ENCODE measurements at places on chromosomes 2 and 18.

GRCh38 chr2:128350736-128351135 is 32.1 kb upstream of the HS6ST1 start:
- no peak for DNase-seq

DNA sequence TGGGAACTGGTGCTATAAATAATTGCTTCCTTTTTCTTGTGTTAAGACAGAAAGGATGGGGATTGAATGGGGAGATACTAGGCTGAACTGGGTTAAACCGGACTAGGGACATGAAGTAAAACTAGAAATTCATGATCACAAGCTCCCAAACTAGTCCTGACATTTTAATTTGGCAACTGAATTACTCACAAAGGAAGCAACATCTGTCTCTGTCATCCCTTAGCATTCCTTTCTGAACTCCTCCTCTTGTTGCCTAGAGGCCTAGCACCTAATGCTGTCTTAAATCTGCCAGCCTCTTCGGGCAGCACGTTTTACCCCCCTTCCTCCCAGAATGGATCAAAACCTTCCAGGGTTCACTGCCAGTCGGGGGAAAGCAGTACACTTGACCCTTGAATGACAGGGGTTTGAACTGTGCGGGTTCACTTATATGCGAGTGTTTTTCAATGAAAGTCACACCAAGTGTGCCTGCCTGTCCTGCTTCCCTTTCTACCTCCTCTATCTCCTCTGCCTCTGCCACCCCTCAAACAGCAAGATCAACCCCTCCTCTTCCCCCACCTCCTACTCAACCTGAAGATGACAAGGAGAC is 8.2 kb downstream of the KCTD1 start:
- peak; percentile 63 for DNase-seq

DNA sequence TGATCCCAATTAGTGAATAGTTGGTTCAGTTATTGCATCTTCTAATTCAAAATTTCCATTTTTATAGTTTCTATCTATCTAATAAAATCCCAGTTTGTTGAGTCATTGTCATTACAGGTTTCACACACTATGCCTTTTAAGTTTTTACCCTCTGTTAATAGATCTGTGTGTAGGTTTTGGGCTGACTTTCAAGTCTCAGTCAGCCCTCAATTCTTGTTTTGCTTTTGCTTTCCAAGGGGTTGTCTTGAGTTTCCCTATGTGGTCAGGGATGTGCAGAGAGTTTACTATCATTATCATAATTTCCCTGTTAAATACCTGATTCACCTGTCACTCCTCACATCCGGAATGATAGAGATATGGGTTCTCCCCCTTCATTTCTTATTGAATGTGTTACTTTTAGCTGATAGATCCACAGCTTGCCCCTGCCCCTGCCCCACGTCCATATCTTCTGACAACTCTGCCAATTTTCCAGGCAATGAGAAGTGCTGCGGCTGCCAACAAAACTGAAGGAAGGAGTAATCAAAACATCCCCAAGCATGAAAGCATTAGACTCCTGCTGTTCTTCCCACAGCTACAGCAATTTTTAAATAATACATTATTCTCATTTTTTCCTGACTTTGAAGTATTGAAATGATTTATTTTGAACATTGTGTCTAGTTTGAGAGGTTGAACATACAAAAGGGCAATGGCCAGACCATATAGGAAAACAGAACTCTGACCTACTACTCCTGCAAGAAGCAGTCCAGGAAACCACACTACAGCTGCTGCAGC is 1064.8 kb downstream of the SUCLG1 start:
- DNase-seq, result no peak

GRCh38 chr2:27408601-27409320 is 630 bp downstream of the PPM1G start:
- DNase-seq, result no peak

DNA sequence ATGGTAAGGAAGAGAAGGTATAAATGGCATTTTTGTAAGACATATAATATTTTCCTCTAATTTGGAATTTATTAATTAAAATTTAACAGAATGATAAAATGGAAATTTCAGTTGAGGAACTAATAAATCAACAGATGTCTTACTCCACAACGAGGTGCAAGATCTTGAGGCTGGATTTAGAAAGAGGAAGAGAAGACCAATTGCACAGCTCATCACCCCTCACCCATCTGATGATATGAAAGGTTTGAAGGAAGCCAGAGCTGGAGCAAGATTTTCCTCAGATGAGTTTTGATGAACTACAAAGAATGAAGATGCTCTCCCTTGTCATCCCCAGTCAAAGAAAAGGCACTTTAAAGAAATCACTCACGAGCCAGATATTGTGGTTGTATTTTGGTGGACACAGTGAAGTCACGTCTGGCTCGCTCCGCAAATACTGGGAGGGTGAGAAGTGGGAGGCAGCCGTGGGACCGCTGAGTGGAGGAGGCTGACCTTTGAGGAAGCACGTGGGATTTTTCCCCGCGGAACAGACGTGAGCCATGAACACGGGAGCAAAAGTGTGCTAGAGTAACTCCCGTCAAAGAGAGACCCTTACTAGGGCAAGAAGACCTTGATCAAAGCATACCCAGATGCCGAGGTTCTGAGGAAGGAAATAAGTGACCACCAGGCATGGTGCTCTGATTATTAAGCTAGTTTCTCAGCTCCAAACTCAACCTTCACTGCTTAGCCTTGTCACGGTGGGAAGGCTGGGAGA is 511.4 kb downstream of the RNF144A start:
- no peak for DNase-seq

DNA sequence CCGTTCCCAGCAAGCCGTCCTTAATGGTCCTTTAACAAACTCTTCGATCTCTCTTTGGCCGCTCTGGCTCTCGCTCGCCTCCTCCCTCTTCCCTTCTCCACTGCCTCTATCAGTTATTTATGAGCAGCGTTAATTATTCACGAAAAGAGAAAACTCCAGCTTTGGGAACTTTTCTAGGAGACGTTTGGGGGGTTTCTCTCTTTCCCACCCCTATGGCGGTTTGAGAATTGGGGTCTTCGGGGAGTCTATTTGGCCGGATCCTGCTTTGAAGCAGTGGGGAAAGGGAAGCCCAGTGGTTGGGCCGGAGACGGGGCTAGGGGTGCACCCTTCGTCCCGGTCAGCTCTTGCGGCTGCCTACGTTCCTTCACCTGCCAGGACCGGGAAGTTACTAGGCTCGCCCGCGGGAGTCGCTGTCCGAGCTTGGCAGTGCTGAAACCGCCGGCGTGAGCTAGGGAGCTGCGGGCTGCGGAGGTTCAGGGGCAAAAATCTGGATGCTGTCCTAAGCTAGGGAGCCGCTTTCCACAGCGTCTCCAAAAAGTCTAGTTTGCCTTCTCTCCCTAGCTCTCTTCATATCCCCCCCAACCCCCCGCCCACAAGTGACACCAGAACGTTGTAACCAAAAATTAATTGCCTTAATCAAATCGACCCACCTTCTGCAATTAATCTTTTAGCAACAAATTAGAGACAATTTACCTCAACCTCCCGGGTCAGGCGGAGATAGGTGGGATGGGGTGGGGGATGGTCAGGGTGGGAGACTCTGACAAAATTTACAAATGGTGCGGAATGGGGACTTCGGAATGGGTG is 8.9 kb upstream of the SKOR2 start:
- peak; percentile 89 for DNase-seq

GRCh38 chr2:106339132-106339531 is 129.1 kb downstream of the RGPD3 start:
- DNase-seq, result no peak

Data from islet precursor cell (in vitro differentiated cells).